ENCODE measurements at places on chromosomes 6 and 20. TPM values are rescaled to one million over a fixed set of nuclear protein-coding genes. Genes with fewer than 3 reads are reported as not detected.

DNA sequence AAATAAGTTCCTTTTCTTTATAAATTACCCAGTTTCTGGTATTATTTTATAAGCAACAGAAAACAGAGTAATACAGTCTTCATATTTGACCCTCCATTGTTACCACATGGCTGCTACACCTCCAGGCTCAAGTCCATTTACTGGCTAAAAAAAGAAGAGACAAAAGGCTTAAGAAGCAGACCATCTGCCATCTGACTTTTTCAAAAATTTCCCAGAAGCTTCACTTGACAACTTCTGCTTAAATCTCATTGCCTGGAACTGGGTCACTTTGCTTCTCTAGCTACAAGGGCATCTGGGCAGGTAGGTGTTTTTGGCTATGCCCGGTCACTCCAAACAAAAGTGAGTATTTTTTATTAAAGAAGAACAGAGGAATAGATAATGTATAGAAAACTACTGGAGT is 118.0 kb downstream of the GRM1 start:
- no peaks in the 10 kb centered on the region for H3K27me3 ChIP-seq
- no peak for DNase-seq
- H3K4me3 ChIP-seq, result no peak overlapping the region
- H3K27ac ChIP-seq, result no peak overlapping the region

DNA sequence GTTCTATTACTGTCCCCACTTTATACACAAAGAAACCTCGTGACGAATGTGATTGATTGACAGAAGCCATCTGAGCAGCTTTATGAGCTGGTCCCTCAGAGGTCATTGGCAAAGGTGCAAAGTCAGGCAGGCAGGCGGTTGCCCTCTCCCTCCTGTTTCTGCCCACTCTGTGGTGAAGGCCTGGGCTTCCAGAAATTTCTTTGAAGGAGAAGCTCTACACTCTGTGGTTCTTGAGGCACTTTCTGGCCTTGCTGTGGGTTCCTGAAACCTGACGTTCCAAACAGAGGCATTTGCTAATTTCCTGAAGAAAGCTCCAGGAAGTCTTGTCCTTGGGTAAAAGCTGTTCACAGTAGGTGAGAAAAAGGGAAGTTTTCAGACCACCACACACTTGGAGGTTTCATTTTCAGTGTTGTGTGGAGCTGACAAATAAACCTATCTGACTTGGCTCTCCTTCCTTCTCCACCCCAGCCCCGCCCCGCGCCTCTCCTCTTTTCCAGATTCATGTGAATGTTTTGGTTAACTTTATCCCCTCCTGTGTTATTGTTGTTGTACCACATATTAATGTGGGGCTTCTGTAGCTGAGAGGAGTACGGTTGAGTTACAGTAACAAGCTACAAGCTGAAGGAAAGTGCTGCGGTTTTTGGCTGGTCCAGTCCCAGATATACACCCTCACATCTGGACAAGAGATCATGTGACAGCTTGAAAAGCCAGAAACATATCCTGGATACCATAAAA is 274.1 kb downstream of the CLIC5 start:
- H3K4me1 ChIP-seq, result no peaks in the 10 kb centered on the region
- no peaks in the 10 kb centered on the region for H3K27me3 ChIP-seq
- H3K36me3 ChIP-seq, result no peaks in the 10 kb centered on the region
- DNase-seq, result no peak

GRCh38 chr6:701700-702479 is 9.0 kb upstream of the EXOC2 start:
- H3K4me1 ChIP-seq, result peaks cover 73% of the 10 kb centered on the region
- peak; percentile 54 for DNase-seq
- H3K27me3 ChIP-seq, result no peaks in the 10 kb centered on the region
- H3K4me3 ChIP-seq, result peak overlapping the region; percentile 40

GRCh38 chr20:20632644-20633043 is 79.8 kb downstream of the RALGAPA2 start:
- no peak overlapping the region for H3K27ac ChIP-seq
- no peaks in the 10 kb centered on the region for H3K27me3 ChIP-seq
- H3K4me3 ChIP-seq, result no peak overlapping the region

- peak overlapping the region; percentile 28 for H3K27ac ChIP-seq
- no peaks in the 10 kb centered on the region for H3K36me3 ChIP-seq
- peak; percentile 85 for DNase-seq
- no peaks in the 10 kb centered on the region for H3K27me3 ChIP-seq
These were observed 29.7 kb downstream of the RPP40 start for GRCh38 chr6:4973982-4974745.

GRCh38 chr6:23534351-23534750 is 591.7 kb upstream of the NRSN1 start:
- H3K36me3 ChIP-seq, result no peaks in the 10 kb centered on the region
- H3K27me3 ChIP-seq, result no peaks in the 10 kb centered on the region
- no peak overlapping the region for H3K4me3 ChIP-seq
- H3K27ac ChIP-seq, result no peak overlapping the region
- DNase-seq, result no peak
- no peaks in the 10 kb centered on the region for H3K4me1 ChIP-seq

DNA sequence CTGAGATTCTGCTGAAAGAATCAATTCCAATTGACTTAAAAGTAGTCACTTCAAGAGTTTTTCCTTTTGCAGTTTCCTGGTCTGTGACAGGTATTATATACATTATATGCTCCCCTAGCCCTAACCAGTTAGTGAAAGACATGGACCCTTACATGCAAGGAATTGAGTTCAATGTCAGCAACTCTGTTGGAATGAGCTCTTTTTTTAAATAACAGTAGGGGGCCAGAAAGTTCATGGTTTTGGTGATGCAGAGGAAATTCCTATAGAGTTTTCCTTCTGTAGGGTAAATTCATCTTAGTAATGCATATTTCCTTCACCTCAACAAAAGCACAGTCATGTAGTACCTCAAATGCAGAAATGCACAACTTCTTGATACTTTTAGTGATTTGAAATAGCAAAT is 172.2 kb downstream of the KIF6 start:
- no peak overlapping the region for H3K4me3 ChIP-seq
- peak; percentile 74 for DNase-seq
- no peak overlapping the region for H3K27ac ChIP-seq
- H3K27me3 ChIP-seq, result no peaks in the 10 kb centered on the region
- no peaks in the 10 kb centered on the region for H3K36me3 ChIP-seq

DNA sequence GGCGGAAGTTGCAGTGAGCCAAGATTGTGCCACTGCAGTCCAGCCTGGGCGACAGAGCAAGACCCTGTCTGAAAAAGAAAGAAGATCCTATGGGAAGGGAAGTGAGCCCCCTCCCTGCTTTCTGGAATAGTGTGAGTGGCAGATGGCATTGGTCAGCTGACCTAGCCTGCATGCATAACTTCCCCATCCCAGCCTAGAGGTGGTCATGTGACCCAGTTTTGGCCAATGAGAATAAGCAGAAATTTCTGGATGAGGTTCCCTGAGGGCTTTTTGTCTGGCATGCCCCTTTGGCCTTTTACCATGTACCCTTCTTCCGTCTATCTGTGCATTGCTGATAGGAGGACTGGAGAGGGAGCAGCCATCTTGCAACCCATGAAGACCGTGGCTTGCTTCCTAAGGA is 269.3 kb downstream of the NRN1 start:
- no peak for DNase-seq
- H3K4me3 ChIP-seq, result no peak overlapping the region
- no peaks in the 10 kb centered on the region for H3K36me3 ChIP-seq
- H3K27ac ChIP-seq, result no peak overlapping the region
- H3K27me3 ChIP-seq, result no peaks in the 10 kb centered on the region
- no peaks in the 10 kb centered on the region for H3K4me1 ChIP-seq

DNA sequence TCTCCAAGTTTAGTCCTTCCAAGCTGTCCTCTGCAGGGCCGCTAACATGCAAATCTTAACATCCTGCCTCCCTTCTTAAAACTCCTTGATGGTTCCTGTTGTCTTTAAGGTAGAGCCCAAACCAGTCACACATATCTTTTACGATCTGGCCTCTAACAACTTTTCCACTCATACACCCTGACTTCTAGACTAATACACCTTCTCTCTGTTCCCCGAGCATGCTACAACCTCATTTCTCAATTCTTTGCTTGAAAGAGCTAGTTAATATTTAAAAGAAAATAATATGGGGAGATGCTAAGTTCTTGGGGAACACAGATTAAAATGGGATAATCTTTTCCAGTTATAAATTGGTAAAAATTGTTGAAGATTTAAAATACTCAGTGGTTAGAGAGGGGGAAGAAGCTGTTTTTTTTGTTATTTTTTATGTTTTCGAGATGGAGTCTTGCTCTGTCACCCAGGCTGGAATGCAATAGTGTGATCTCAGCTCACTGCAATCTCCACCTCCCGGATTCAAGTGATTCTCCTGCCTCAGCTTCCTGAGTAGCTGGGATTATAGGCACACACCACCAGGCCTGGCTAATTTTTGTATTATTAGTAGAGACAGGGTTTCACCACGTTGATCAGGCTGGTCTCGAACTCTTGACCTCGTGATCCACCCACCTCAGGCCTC is 250.7 kb downstream of the MAFB start:
- no peak overlapping the region for H3K27ac ChIP-seq
- H3K4me3 ChIP-seq, result no peak overlapping the region
- H3K4me1 ChIP-seq, result no peaks in the 10 kb centered on the region
- no peaks in the 10 kb centered on the region for H3K36me3 ChIP-seq
- H3K27me3 ChIP-seq, result no peaks in the 10 kb centered on the region

Gene PHACTR2
- 44.7 TPM for total RNA-seq

Gene HLA-DMA
- total RNA-seq, result 3.5 TPM

Gene FBXL4
- total RNA-seq, result 23.4 TPM

Gene RIMS4
- total RNA-seq, result 39.7 TPM

Gene USP49
- total RNA-seq, result 20.2 TPM

All from GM23338 (cell line).